RWPE2 (cell line): ENCODE measurements at places on chromosomes 16 and 17.

- H3K4me3 ChIP-seq = no peak overlapping the region
- DNase-seq = no peak
- H3K27me3 ChIP-seq = peaks cover 16% of the 10 kb centered on the region
- H3K4me1 ChIP-seq = no peaks in the 10 kb centered on the region
- H3K36me3 ChIP-seq = no peaks in the 10 kb centered on the region
- no peak overlapping the region for H3K27ac ChIP-seq
Measured at GRCh38 chr16:1102921-1103635, 7.0 kb upstream of the C1QTNF8 start.

DNA sequence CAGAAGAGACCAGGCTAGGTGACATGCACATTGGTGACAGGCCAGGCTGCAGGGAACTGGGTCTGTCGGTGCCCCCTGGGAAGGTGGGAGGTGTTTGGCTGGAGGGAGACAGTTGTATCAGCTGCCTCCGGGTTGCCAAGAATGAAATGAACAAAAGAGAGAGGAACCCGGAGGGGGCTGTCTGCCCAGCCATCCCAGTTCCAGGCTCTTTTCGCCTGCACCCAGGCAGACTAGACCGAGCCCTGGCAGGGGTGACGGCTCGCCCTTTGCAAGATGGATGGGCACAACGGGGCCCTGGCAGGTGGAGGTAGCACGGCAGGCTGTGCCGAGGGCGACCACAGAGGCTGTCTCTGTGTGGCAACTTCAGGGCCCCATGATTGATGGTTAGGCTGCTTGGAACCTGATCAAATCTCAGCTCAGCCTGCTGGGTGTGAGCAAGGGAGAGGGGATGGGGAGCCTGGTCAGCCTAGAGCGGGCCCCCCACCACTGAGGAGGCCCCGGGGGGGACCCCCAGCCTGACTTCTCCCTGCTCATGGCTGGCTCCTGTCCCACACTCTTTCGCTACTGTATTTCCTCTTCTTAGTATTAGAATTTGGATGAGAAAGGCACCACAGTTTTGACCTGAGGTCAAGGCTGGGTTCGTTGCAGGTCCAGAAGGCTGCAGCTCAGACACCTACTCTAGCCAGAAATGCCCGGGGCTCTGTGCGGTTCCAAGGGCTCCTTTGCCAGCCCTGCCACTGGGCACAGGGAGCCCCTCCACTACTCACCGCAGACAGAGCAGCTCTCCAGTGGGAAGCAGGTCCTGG is 118.9 kb upstream of the CHMP6 start:
- no peaks in the 10 kb centered on the region for H3K4me1 ChIP-seq
- H3K36me3 ChIP-seq = peaks cover 10% of the 10 kb centered on the region
- DNase-seq = peak; percentile 57
- H3K27me3 ChIP-seq = no peaks in the 10 kb centered on the region
- no peak overlapping the region for H3K27ac ChIP-seq

DNA sequence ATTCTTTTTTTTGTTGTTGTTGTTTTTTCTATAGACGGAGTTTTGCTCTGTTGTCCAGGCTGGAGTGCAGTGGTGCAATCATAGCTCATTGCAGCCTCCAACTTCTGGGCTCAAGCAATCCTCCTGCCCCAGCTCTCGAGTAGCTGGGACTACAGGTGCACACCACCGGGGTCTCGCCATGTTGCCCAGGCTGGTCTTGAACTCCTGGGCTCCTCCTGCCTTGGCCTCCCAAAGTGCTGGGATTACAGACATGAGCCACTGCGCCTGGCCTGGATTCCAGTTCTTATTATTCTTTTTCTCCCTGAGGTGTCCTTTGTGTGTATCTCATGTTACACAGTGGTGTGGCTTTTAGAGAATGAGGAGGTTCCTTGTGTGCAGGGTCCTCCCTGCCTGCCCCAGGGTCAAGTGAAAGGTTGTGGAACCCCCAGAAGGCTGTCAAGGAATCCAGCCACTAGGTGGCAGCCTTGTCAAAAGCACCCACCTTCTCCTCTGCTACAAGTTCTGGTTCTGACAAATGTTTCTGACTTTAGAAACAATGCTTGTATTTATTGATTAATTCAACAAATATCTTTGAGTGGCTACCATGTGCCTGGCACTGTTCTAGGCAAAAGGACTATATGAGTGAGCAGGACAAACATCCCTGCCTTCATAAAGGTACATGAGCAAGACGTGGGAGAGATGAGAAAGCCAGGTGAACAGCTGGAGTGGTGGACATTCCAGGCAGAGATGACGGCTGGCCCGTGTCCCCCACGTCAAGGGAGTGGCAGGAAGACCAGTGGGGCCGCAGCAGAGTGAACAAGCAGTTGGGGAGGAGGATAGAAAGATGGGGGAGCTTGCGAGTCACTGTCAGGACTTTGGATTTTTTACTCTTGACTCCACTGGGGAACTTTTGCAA is 112.4 kb downstream of the SPECC1 start:
- H3K4me3 ChIP-seq = no peak overlapping the region
- DNase-seq = no peak
- H3K27me3 ChIP-seq = no peaks in the 10 kb centered on the region
- no peaks in the 10 kb centered on the region for H3K36me3 ChIP-seq
- H3K27ac ChIP-seq = no peak overlapping the region

- peak overlapping the region; percentile 66 for H3K4me3 ChIP-seq
- DNase-seq = no peak
- H3K36me3 ChIP-seq = no peaks in the 10 kb centered on the region
- H3K4me1 ChIP-seq = peaks cover under 1% of the 10 kb centered on the region
- H3K27ac ChIP-seq = peak overlapping the region; percentile 45
Measured at GRCh38 chr17:68102318-68102758, 66.8 kb downstream of the KPNA2 start.

DNA sequence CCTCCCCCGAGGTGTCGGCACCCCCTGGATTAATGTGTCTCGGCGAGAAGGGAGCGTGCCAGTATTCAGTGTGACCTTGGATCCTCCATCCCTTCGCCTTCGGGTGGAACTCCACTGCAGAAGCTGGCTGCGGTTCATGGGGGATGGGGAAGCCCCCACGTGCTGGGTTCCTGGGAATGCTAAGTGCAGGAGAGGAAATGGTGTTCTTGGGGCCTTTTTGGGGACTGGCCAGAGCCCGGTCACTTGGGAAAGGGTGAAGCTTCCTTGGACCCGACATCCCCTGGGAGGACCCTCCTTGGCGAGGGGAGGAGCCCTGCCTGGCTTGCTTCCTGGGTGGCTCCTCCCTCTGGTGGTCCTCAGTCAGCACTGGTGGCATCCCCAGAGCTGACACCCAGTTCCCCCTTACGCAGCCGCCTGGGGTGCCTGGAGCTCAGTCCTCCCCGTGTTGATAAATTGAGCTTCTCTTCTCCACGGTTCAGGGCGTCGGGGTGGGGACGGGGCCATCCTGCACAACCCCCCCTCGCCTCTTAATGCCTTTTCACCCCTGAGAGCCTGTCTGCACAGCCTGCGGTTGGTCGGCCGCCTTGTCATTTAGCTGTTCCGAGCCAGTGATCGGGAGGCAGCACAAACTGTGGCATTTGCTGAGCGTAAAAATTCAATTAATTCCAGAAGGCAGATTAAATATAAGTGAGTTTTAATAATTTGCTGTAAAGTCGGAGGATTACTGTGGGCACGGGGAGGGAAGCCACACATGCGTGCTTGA is 30.7 kb upstream of the GSE1 start:
- no peaks in the 10 kb centered on the region for H3K36me3 ChIP-seq
- DNase-seq = no peak
- no peaks in the 10 kb centered on the region for H3K27me3 ChIP-seq
- H3K27ac ChIP-seq = no peak overlapping the region

- no peaks in the 10 kb centered on the region for H3K36me3 ChIP-seq
- H3K27me3 ChIP-seq = peaks cover 3% of the 10 kb centered on the region
- DNase-seq = no peak
- no peak overlapping the region for H3K4me3 ChIP-seq
- no peak overlapping the region for H3K27ac ChIP-seq
Measured at GRCh38 chr17:77851921-77852320, 106.6 kb upstream of the TNRC6C start.

DNA sequence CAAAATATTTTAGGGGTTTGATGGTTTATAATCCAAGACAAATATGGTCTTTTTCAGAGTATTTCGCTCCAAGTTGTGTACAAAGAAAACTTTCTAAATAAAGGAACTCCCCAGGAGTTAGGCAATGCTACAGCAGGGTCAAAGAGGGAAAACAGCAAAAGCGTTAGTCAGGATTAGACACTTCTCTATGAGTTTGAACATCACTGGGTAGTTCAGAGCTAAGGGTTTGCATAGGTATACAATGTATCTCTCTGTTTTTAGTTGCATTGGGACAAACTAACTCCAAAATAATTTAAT is 34.8 kb downstream of the FAM20A start:
- no peak for DNase-seq
- no peak overlapping the region for H3K27ac ChIP-seq
- H3K4me1 ChIP-seq = peaks cover 4% of the 10 kb centered on the region
- no peaks in the 10 kb centered on the region for H3K36me3 ChIP-seq
- H3K4me3 ChIP-seq = no peak overlapping the region

DNA sequence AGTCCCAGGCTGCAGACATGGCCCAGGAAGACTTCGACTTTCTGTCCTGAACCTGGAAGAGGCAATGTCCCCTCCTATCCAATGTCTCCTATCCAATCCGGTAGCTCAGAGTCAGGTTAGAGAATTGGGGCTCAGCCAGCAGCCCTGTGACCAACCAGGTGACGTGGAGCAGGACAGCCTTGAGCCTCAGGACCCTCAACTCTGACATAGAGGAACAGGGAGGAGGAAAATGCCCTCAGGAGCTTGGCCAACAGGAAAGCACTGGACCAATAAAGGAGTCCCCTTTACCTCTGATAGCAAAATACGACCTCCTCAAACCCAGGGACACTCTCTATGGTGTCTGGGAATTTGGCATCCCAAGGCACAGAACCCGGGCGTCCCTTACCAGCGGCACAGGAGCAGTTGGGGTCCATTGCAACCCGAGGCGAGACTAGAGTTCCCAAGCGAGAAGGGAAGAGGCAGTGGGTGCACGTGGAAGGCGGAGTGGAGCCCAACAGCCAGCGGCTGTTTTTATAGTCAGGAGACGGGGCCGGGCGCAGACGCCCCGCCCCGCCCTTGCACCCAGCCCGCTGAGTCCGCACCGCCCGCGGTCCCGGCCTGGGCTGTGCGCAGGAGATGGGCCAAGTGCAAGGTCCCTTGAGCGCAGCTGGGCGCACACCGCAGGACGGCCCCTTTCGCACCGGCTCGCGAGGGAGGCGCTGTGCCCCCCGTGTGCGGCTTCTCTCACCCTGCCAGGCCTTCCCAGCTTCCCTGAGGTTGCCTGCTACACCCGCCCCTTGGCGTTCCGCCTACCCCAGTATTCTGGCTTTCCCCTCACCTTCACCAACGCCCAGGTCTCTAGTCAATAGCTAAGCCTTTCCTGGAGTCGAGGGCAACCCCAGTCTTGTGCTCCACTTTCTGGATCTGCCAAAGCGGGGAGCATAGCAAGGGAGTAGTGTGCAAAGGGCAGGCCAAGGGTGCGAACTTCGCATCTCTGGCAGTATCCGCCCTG is at the start of gene MT1G:
Gene MT1G (minus strand): TSS at position 485 of the 991 bp plus-strand sequence. CDS start 72 bp downstream, at position 413.
- H3K4me1 ChIP-seq = peaks cover 2% of the 10 kb centered on the region
- H3K27me3 ChIP-seq = no peaks in the 10 kb centered on the region
- DNase-seq = no peak
- no peak within 1 kb of the TSS for H3K27ac ChIP-seq

- no peak for DNase-seq
- H3K4me1 ChIP-seq = peaks cover 9% of the 10 kb centered on the region
- H3K27me3 ChIP-seq = no peaks in the 10 kb centered on the region
- no peak overlapping the region for H3K27ac ChIP-seq
- H3K4me3 ChIP-seq = no peak overlapping the region
- H3K36me3 ChIP-seq = peaks cover 35% of the 10 kb centered on the region
Measured at GRCh38 chr16:1645914-1646525, 32.1 kb upstream of the JPT2 start.

DNA sequence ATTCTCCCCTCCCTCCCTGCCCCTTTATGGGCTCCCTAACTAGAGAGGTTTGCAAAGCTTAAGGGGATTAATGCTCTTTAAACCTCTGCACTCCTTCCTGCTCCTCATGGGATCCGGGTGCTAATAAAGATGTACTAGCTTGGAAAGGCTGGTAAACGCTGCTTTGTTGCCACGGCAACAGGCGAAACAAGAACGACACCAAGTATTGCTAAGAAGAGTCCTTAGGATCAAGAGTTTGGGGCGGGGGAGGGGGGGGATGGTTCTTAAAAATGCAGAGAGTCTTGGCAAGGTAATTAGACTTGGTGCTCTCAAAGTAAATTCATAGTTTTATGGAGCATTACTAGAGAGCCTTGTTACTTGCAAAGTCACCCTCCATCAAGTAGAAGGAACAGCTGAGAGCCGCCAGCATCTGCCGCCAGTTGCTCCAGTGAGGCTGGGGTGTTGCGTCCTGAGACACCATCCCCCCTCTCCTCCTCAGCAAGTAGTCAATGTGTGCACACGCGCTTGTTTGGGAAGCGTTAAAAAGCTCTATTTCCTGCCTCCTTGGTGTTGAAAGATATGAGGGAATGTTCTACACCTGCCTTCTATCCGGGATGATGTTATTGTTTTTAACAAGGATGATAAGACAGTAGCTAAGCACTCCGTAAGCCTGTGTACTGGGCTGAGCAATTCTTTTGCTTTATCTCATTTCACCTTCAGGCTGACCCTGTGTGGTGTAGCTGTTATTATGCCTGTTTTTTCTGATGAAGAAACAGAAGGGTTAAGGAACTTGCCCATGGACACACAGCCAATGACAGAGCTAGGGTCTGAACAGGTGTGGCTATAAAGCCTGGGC is 190.9 kb downstream of the CCDC182 start:
- DNase-seq = no peak
- H3K36me3 ChIP-seq = no peaks in the 10 kb centered on the region
- H3K4me1 ChIP-seq = peaks cover 12% of the 10 kb centered on the region
- no peak overlapping the region for H3K4me3 ChIP-seq

- peaks cover 15% of the 10 kb centered on the region for H3K36me3 ChIP-seq
- peak overlapping the region; percentile 96 for H3K4me3 ChIP-seq
- no peaks in the 10 kb centered on the region for H3K27me3 ChIP-seq
- H3K4me1 ChIP-seq = peaks cover 26% of the 10 kb centered on the region
- H3K27ac ChIP-seq = peak overlapping the region; percentile 73
Measured at GRCh38 chr16:87391324-87391949, 699 bp upstream of the MAP1LC3B start.

DNA sequence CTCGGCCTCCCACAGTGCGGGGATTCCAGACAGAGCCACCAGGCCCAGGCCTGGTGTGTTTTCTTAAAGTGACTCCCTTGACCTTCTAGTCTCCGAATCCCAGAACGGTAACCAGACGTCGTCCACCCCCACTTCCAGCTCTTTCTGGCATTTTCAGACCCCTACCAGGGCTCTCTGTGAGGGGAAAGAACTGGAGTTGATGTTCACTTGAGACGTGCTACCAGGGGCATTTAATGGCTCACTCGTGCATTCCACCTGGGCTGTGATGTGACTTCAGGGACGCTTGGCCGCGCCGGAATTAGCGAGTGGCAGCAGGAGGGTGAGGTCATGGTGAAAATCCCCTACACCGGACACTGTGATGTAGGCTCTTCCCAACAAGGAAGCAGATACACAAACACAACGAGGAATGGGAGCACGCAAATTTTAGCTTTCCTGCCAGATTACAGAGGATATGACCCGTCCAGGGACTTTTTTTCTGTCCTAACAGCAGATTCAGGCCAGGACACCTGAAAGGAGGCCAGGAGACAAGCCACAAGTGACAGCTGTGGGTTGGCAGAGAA is 1.1 kb upstream of the GNA13 start:
- peak overlapping the region; percentile 87 for H3K27ac ChIP-seq
- DNase-seq = no peak
- peaks cover 16% of the 10 kb centered on the region for H3K36me3 ChIP-seq
- H3K27me3 ChIP-seq = no peaks in the 10 kb centered on the region
